Stimulated activated CD8-positive, alpha-beta memory T cell treated with anti-CD3 and anti-CD28 coated beads, Interleukin-7, amount 100 ng/mL, for 1 hour (primary cell): ENCODE measurements at places on chromosomes 5 and 9.

- no peak for DNase-seq
Measured at GRCh38 chr5:1220831-1221230, 4.3 kb upstream of the SLC6A18 start.

- DNase-seq = no peak
Measured at GRCh38 chr5:165015126-165015525, 1509.7 kb downstream of the MAT2B start.

- DNase-seq = no peak
Measured at GRCh38 chr5:33439905-33440481, 772 bp upstream of the TARS1 start.

DNA sequence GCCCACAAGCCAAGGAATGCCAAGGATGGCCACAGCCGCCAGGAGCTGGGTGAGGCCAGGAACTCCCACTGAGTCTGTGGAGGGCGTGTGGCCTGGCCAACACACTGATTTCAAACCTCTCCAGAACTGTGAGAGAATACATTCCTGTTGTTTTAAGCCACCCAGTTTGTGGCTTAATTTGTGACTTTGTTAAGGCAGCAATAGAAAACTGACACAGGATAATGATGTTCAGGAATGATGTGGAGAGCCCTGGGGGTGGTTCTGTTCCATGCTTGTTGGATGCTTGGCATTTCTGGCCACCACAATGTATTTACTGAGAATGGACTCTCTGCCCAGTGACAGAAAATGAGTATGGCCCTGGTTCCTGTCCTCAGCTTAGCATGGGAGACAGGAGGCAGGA lies 82.8 kb downstream of the DAP start:
- DNase-seq = no peak

GRCh38 chr9:108751369-108751768 lies 104.4 kb downstream of the ACTL7B start:
- no peak for DNase-seq

DNA sequence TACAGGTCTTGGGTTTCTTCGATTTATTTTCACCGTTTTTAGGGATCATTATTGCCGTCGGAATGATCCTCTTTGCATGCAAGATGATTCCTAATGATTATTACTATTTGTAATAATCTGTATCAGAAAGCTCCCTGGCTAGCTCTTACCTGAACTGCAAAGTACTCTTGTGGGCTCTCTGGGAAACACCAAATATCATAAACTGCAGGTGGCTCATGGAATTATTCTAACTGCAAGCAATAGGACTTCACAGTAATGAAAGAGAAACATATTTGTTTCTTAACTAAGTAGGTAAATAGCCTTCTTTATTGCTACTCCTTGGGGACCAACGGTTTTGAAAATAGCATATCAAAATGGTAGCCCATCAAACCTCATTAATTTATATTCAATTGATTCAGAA lies 219.4 kb downstream of the NFIB start:
- DNase-seq = no peak

- DNase-seq = no peak
Measured at GRCh38 chr9:107363516-107364152, 80.6 kb downstream of the RAD23B start.

GRCh38 chr5:141875795-141876627 lies 2.2 kb downstream of the PCDH1 start:
- DNase-seq = no peak

GRCh38 chr9:68496356-68496755 lies 44.3 kb downstream of the TMEM252 start:
- no peak for DNase-seq

GRCh38 chr5:32942225-32942989 lies 231.3 kb downstream of the NPR3 start:
- no peak for DNase-seq

GRCh38 chr5:159712672-159713071 lies 203.6 kb upstream of the ADRA1B start:
- DNase-seq = no peak
